ENCODE measurements at places on chromosomes 6 and 20. TPM values are rescaled to one million over a fixed set of nuclear protein-coding genes. Genes with fewer than 3 reads are reported as not detected.

RAD21L1 gene
- total RNA-seq = not detected

PTCHD4 gene
- total RNA-seq = 2.3 TPM

DNA sequence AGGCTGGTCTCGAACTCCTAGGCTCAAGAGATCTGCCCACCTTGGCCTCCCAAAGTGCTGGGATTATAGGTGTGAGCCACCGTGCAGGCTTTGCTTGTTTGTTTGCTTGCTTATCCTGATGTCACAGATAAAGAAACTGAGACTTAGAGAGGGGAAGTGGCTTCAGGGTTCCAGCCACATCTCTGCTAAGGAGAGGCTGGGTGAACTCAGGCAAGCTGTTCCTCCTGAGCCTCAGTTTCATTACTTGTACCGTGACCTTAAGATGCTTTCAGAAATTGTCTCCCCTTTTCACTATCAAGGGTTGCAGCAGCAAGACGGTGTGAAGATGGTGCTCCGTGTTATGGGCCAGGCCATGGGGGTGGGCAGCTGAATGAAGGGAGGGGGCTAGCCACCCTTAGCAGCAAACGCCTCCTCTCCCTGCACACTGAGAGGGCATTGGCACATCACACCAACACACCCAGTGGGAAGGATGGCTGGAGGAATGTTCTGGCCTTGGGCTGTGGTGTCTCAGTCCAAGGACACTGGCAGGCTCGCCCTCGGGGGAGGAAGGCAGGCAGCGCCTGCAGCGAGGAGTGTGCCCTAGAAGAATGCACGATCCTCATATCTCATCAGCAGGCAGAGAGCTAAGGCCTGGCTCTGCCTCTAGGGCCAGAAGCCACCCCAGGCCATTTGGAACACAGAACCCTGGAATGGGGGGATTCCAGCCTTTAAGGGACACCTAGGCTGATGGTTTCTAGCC is 48.2 kb upstream of the TLDC2 start:
- no peak overlapping the region for H3K27ac ChIP-seq
- no peaks in the 10 kb centered on the region for H3K36me3 ChIP-seq
- no peaks in the 10 kb centered on the region for H3K27me3 ChIP-seq
- H3K4me3 ChIP-seq = no peak overlapping the region
- H3K4me1 ChIP-seq = peaks cover 3% of the 10 kb centered on the region

GRCh38 chr20:56608376-56608775 is 20.7 kb upstream of the TFAP2C start:
- H3K4me3 ChIP-seq = no peak overlapping the region
- no peak for DNase-seq
- H3K27me3 ChIP-seq = no peaks in the 10 kb centered on the region
- no peak overlapping the region for H3K27ac ChIP-seq

DNA sequence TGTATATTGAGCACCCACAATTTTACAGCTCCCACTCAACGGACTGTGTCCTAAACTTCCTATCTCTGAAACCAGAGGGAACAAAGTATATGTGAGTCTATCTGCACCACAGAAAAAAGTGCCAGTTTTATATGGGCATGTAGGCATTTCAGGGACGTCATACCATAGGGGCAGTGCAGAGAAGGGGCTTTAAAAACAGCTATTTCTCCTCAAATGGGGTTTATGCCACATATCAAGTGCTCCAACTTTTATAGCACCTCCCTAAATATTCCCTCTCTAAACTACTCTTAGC is 28.9 kb upstream of the ASF1A start:
- H3K27me3 ChIP-seq = no peaks in the 10 kb centered on the region
- no peaks in the 10 kb centered on the region for H3K4me1 ChIP-seq
- no peak overlapping the region for H3K4me3 ChIP-seq
- no peak for DNase-seq
- H3K27ac ChIP-seq = no peak overlapping the region

PDYN gene
- total RNA-seq = not detected

GRCh38 chr6:44670146-44670545 is 282.6 kb downstream of the CDC5L start:
- peaks cover 3% of the 10 kb centered on the region for H3K4me1 ChIP-seq
- H3K4me3 ChIP-seq = no peak overlapping the region
- no peak for DNase-seq
- no peak overlapping the region for H3K27ac ChIP-seq
- H3K36me3 ChIP-seq = no peaks in the 10 kb centered on the region

DNA sequence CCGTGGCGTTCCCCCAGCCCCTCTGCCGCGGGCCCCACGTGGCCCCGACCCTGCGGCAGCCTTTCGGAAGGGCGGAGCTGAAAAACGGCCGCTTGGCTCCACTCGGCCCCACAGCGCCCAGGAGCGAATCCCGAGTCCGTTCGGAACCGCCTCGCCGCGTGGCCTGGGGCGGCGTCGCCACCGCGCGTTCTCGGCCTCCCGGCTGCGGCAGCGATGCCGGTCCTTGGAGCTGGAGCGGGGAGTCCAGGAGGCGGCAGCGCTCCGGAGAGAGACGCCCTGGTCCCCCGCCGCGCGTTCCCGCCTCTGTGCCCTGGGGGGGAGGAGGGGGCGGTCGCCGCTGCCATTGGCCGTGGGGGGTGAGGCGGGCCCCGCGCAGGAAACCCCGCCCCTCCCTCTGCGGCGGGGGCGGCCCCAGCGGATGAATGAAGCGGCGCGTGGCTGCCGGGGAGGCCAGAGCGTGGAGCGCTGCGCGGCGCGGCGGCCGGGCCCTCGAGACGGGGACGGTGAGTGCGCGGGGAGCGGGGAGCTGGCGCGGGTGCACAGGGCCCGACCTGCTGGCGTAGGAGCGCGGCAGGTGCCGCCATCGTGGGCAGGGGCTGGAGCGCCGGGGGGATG is at the start of gene SLCO4A1:
SLCO4A1 (plus strand) TSS at position 453 of the 615 bp plus-strand sequence. CDS start 13,952 bp downstream, outside the sequence.
- H3K4me3 ChIP-seq = peak within 1 kb of the TSS; percentile 31
- peaks cover 33% of the 10 kb centered on the region for H3K27me3 ChIP-seq
- DNase-seq = peak; percentile 75

- H3K4me3 ChIP-seq = no peak overlapping the region
- no peaks in the 10 kb centered on the region for H3K36me3 ChIP-seq
These were observed 19.9 kb downstream of the UQCC2 start for GRCh38 chr6:33691456-33692077.

DNA sequence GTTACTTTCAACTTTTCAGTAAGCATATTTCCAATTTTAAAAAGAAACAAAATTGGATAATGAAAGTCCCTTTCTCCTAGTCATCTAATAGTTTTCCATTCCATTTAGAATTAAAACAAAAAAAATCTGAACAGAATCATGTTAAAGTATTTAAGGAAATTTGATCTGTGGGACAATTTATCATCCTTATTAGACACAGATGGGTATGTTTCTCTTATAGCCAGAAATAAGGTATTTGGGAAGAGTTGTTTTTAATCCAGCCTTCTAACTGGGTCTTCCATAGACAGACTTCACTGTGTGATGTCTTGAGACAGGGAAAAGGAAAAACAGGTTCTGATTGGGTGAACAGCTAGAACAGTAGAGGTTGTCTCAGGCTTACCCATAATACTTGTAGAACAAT is 39.5 kb upstream of the STXBP5 start:
- H3K4me3 ChIP-seq = no peak overlapping the region
- DNase-seq = no peak
- H3K27me3 ChIP-seq = no peaks in the 10 kb centered on the region
- H3K36me3 ChIP-seq = no peaks in the 10 kb centered on the region
- H3K4me1 ChIP-seq = no peaks in the 10 kb centered on the region

FAM162B gene
- 8.0 TPM for total RNA-seq

DNA sequence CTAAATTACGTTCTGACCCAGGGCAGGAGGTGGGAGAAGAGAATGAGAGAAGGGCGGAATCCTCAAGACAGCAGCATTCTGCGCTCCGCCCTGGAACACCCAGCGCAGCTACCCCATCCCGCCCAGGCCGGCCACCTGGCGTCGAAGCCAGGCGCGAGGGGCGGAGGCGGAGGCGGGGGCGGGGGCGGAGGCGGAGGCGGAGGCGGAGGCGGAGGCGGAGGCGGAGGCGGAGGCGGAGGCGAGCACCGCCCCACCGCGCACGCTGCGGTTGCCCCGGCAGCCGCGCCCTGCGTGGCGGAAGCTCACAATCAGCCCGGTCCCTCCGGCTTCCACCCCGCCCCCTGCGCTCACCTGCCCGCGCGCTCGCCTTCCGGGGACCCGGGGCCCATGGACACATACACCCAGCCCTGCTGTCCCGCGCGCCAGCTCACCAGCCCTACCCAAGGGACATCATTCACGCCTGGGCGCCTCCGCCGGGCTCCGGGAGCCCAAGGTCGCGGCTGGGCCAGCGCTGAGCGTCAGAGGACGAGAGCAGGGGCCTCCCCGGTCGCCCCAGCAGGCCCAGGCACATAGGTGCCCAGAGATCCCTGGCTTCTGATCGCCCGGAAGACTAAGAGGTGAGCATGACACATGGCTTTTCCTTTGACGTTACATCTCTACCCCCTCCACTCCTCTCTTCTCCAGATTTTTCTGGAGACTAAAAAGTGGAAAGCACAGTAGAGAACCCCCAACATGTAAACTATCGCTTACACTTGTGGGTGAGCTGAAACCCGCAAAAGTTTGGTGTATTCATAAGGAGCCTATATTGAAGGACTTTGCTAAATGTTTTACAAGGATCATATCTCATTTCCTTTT is at the start of gene ANKEF1:
ANKEF1 (plus strand) TSS at position 271 of the 855 bp plus-strand sequence. CDS start 3,315 bp downstream, outside the sequence.
- peak within 1 kb of the TSS; percentile 32 for H3K4me3 ChIP-seq
- H3K36me3 ChIP-seq = no peaks in the 10 kb centered on the region
- no peaks in the 10 kb centered on the region for H3K4me1 ChIP-seq
- H3K27me3 ChIP-seq = no peaks in the 10 kb centered on the region
- H3K27ac ChIP-seq = peak within 1 kb of the TSS; percentile 90

DNA sequence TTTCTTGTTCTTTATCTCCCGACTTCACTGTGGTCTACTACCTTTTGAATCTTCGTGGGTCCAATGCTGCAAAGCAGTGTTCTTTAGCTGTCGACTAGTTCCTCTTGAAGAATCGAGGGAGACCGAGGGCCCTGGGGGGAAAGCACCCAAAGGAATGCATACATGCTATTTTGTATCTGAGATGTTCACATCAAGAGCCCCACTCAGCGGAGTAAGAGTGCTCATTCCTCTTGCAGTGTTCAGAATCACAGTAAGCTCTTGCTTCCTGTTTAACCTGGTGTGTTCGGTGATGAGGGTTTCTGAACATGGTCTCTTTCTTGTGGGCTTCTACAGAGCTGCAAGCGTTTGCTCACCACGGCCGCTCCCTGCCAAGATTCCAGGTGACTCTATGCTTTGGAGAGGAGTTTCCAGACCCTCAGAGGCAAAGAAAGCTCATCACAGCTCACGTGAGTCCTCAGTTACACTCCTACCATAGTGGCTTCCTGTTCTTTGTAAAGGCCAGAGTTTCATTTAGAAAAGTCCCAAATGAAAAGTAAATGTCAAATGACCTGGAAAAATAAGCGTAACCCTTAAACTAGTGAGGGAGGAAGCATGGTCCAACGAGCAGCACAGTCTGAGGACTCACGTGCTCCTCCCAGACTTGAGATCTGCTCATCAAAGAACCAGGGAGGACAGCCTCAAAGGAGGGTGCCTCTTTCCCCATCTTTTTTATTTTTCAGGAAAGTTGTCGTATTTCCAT is 13.3 kb downstream of the IRF4 start:
- no peaks in the 10 kb centered on the region for H3K4me1 ChIP-seq
- H3K27me3 ChIP-seq = peaks cover 4% of the 10 kb centered on the region
- no peaks in the 10 kb centered on the region for H3K36me3 ChIP-seq
- H3K4me3 ChIP-seq = no peak overlapping the region

DNA sequence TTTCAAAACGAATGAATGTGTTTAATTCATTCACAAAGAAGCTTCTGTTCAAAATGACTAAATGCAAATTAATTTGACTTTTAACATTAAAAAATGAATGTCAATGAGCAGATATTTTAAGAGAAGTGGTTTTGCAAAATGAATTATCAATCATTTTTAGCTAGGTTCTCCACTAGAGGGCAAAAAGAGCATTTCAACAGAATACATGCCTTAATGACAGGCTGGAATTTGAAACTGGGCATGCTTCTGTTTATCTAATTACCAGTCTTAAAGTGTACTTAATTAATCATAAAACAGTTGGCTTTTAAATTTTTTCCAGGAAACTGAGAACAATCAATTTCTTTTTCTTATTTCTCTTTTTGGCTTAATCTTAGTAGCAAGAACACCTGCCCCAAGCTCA is 63.8 kb upstream of the TINAG start:
- DNase-seq = peak; percentile 26
- H3K4me1 ChIP-seq = no peaks in the 10 kb centered on the region

DNA sequence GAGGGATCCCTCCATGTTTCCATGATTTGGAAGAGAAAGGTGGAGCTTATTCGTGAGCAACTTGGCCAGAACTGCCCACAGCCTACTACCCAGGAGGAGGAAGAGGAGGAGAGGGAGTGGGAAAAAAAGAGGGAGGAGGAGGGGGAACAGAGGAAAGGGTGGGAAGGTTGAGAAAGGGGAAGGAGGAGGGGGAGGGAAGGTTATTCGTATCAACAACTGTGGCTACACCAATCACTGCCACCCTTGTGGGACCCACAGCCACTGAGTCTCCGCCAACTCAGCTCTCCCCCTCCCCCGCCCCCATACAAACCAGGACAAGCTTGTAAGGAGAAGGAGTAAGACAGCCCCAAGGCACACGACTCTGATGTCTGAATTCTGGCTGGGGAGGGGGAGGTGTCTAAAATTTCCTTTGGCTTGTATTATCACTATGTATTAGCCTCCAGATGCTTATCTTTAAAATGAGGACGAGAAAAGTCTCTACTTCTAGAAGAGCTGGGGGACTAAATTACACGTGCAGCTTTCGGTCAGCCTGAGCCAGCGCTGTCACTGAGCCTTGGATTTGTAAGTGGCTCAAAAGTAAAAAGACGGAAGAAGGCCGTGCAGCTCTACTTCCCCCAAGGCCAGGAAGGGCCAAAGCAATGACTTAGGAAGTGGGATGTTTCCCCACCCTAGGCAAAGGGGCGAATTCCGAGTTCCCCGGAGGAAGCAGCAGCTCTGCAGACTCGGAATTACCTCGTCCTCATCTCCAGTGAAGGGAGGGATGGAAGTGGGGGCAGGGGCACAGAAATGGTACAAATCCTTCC is 1.0 kb downstream of the FKBP1A start:
- H3K4me3 ChIP-seq = peak overlapping the region; percentile 73
- no peaks in the 10 kb centered on the region for H3K36me3 ChIP-seq
- H3K27me3 ChIP-seq = peaks cover 14% of the 10 kb centered on the region
- H3K4me1 ChIP-seq = peaks cover 25% of the 10 kb centered on the region
- peak; percentile 30 for DNase-seq

DNA sequence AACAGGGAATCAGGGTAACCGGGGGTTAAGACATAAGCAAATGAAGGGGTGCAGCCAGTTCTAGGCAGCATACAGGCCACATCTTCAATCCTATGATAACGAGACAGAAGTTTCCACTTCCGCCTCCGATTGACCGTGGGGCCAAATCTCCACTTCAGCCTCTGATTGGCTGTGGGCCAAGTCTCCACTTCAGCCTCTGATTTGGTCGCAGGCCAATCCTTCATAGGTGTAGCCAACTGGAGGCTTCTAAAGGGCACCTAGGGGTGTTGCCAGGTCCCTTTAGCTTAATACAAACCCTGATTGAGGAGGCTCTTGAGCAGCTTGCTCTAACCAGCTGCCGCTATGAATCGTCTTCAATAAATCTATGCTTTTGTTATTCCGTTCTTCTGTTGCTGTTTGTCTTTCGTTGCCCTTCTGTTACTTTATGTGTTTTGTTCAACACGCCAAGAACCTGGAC is 2.1 kb upstream of the ERGIC3 start:
- peaks cover 10% of the 10 kb centered on the region for H3K4me1 ChIP-seq
- no peaks in the 10 kb centered on the region for H3K27me3 ChIP-seq
- H3K36me3 ChIP-seq = no peaks in the 10 kb centered on the region
- no peak overlapping the region for H3K27ac ChIP-seq
- peak; percentile 87 for DNase-seq
